ENCODE measurements at places on chromosomes 16 and 17.

GRCh38 chr16:67563708-67564468, 1.6 kb downstream of the CTCF start:
- DNase-seq, result peak; percentile 10

GRCh38 chr17:48131216-48131824, 23.8 kb downstream of the SNX11 start:
- peak; percentile 41 for DNase-seq

GRCh38 chr16:87993901-87994300, 42.7 kb downstream of the BANP start:
- no peak for DNase-seq

- no peak for DNase-seq
These were observed 41.2 kb upstream of the RHOT1 start for GRCh38 chr17:32100971-32101631.

DNA sequence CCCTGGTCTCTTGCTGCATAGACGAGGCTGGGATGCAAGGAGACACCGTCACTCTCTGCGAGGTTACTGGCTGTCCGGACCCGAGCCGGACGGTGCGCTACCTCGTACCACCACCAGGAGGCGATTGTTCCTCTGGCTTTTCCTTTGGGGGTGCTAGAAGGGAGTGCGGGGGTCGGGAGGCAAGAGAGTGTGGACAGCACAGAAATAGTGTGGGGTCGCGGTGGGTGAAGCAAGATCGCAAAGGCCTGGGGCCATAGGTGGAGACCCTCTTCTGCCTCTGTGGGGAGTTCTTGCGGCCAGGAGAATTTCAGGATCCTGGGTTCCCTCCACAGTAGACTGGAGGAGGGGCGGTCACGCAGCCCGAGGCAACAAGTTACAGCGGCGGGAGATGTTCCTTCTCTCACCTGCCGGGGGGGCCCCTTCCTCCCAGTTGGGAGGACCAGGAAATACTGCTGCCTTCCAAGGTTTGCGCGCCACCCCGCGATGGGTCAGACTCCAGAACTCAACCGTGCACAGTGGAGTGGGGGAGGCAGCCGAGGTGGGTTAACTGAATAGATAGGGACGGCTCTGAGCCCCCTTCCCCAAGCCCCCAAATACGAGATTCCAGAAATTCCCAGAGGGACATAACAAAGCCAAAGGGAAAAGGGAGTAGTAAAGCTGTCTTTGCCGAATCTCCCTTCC, 6.9 kb downstream of the PHOSPHO1 start:
- DNase-seq, result no peak

DNA sequence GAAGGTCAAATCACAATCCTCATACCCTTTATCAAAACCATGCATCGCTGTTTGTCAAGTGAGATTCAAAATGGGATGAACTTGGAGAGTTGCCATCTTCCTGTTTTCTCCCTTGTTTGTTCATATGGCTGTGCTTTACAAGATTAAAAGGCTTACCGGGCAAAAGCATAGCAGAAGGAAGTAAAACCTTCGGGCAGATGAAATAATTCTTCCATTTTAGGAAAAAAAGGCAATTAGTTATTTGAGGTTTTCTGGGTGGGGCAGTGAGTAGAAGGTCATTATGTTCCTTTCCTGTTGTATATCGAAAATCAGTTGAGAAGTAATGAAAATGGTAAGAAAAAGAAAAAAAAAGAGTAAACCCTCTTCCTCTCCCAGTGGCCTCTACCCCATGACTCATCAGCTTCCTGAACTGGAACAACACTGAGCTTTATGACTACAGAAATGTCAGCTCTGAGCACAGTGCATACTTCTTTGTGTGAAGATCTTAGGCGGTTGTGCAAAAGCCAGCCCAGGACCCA, 369.2 kb downstream of the CDH13 start:
- DNase-seq, result peak; percentile 48

- DNase-seq, result no peak
These were observed 149.9 kb downstream of the NPIPB5 start for GRCh38 chr16:22660441-22661160.

GRCh38 chr16:81855552-81856153, 76.6 kb downstream of the PLCG2 start:
- no peak for DNase-seq

GRCh38 chr16:12311877-12312276, 335.3 kb downstream of the SNX29 start:
- no peak for DNase-seq

DNA sequence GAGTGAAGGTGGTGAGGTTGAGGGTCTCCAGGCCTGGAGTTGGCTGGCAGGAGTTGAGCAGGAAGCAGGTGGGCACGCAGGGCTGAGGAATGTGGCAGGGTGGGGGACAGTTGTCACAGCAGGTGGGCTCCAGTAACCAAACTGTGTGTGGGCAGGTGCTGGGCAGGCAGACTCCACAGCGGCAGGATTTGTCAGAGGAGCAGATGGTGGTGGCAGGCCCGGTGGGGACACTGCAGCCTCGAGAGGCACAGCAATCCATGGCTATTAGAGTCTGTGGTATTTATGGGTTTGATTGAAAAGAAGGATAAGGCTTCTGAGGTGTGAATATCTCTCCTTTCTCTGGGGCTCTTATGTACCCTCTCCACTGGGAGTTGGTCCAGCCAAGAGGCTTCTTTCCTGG, at the start of gene KRTAP3-3:
Gene KRTAP3-3, minus strand, starts transcription at position 326 of the 400 bp plus-strand sequence. Its CDS starts 67 bp downstream, at position 259.
- DNase-seq, result no peak

DNA sequence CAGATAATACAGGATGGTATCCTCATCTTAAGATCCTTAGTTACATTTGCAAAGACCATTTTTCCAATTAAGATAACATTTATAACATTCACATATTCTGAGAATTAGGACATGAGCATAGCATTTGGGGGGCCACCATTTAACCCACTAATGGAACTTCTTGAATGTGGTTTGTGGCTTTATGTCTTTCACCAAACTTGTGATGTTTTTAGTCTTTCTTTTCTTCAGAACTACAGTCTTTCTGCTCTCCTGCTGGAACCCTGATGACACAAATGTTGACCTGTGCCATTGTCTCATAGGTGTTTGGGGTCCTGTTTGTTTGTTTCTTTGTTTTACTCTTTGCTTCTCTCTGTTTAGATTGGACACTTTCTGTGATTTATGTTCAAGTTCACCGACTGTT, 23.2 kb downstream of the COX11 start:
- no peak for DNase-seq

DNA sequence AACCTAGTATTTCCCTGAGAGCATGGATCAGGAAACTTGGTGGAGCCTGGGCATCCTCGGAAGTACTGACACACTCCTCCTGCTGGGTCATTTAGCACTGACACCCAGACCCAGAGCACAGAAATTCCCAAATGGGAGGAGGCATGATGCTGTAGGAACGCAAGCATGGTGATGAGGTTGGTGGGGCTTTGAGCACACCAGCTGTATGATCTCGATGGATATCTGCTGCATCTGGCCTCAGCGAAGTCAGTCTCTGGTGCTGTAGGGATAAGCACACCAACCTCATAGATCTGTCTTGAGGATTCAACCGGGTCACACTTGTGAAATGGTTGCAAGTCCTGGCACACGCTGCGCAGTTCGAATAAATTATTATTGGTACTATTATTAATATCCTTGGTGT, 52.5 kb downstream of the SHISA6 start:
- DNase-seq, result no peak

DNA sequence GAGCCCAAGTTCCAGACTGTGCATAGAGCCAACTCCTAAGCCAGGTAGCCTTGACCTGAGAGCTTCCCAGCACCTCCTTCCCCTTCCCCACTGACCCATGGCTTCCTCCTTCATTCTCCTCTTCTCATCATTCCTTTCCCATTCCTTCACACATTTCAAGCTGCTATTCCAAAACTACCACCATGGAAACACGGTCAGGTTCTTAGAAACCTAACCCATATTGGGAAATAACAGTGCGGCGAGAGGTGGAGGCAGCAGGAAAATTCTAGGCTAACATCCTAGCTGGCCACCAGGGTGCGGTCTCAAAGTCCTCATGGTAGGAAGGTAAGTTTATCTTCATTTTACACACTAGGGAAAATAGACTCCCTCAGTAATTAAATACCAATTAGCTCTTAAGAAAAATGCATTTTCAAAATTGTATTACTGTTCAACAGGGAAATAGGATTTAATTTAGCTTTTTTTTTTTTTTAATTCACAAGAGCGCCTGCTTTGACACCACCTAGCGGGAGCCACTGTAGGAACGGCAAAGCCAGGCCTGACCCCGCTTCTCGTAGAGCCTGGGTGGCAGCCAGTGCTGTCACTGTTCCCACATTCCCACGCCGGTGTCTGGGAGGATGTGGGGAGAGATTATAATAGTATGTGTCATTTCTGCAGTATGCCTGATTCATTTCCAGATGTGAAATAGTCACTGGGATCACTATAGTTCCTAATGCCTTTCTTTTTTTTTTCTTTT, 14.0 kb upstream of the SPHK1 start:
- DNase-seq, result peak; percentile 98

DNA sequence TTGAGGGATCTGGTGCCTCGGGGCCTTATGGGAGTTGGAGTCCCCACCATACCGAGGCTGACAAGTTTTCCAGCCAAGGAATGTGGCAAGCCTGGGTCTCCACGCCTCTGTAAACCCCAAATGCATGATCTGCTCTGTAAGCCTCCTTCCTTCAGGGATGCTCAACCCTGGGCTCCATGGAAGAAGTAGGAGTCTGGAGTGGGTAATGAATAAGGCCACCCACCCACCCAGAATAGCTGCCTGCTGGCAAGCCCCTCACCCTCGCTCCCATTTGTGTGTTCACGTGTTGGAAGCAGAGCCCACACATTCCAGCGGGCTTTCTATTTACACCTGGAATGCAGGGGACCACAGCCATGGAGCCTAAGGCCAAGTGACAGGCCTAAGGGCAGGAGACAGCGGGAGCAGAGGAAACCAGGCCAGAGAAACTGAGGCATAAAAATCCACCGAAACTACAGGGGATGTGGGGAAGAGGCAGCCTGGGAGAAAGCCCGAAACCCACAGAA, 4.4 kb downstream of the DLG4 start:
- no peak for DNase-seq

DNA sequence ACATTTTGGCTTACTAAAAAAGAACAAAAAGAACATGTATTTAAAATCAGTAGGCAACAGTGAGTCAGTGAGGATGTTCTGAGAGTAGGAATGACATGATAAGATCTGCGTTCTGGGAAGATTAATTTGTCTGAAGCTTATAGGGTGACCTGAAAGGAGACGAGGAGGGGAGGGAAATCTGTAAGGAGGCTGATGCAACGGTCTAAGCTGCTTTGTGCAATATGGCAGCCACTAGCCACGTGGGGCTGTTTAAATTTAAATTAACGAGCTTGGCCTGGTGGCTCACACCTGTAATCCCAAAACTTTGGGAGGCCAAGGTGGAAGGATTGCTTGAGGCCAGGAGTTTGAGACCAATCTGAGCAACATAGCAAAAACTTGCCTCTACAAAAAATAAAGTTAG, 181.6 kb upstream of the CACNG3 start:
- DNase-seq, result no peak

- DNase-seq, result no peak
These were observed 8.7 kb downstream of the GRB2 start for GRCh38 chr17:75396796-75397195.

- DNase-seq, result peak; percentile 80
These were observed 39.7 kb upstream of the IRX3 start for GRCh38 chr16:54326266-54326662.

- no peak for DNase-seq
These were observed 24.3 kb downstream of the CD300A start for GRCh38 chr17:74490716-74491115.

GRCh38 chr16:75703306-75703705, 2.0 kb upstream of the DUXB start:
- DNase-seq, result no peak

- peak; percentile 53 for DNase-seq
These were observed 258.1 kb upstream of the SALL1 start for GRCh38 chr16:51409001-51409675.

GRCh38 chr17:13182854-13183253, 165.0 kb upstream of the ELAC2 start:
- no peak for DNase-seq

DNA sequence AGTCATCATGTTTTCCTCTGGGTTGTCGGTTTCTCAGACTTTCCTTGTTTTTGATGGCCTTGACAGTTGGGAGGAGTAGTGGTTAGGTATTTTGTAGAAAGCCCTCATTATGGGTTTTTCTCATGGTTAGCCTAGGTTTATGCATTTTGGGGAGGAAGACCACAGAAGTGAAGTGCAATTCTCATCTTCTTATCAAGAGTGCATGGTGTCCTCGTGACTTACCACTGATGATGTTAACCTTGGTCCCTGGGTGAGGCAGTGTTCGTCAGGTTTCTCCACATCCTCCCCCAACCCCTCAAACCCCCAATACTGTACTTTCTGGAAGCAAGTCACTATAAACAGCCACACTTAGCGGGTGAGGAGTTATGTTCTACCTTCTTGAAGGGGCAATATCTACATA, 42.3 kb downstream of the BPTF start:
- no peak for DNase-seq

GRCh38 chr16:56662357-56663354, 4.9 kb downstream of the MT1F start:
- DNase-seq, result no peak

DNA sequence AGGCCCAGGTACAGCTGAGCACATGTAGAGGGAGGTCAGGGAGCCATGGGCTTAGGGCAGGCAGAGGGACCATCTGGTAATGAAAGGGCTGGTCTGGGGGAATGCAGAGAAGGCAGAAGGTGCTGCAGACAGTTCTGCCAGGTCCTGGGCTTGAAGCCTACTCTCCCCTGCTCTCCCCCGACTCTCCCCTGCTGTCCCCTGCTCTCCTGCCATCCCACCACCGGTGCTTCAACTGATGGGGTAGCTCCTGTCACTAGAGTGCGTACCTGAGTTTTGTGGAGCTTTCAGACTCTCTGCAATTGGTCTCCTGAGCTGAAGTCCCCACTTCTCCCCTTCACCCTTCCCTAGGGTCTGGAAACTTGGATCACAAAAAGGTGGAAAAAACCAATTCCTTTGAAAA, 37.3 kb upstream of the PHOSPHO1 start:
- no peak for DNase-seq

GRCh38 chr16:31148281-31148728, 1.6 kb downstream of the PRSS36 start:
- DNase-seq, result no peak

DNA sequence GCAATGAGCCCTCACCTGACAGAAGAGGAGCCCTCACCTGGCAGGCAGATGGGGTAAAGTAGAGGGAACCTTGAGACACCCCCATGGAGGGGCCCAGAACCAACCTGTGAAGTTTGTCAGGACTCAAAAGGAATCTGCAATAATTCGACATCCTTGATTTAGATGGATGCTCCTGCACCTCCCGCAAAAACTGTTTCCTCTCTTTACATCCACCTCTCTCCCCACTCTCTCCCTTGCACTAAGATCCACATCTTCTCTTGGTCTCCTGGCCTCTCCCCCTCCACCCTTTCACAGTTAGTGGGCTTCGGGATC, 34.9 kb upstream of the RBFOX3 start:
- DNase-seq, result no peak

- DNase-seq, result no peak
These were observed 112.9 kb downstream of the RPTOR start for GRCh38 chr17:80657561-80657960.

DNA sequence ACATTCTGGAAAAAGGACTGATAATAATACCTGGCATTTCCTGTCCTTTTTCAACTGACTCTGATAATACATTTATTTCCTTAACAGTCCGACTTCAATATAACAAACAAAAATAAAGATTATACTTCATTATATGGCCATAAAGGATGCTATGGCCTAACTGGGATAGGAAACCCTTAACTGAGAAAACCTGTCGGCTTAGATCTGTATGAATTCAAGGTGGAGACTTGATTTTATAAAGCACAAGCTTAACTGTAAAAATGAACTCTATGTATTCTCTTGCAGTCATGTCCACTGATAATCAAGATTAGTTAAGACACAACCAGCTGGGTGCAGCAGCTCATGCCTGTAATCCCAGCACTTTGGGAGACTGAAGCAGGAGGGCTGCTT, 102.2 kb downstream of the MYO1D start:
- no peak for DNase-seq

- no peak for DNase-seq
These were observed 311.4 kb upstream of the GOT2 start for GRCh38 chr16:59045501-59045900.
